ENCODE measurements at places on chromosomes 4 and X.

GRCh38 chrX:7133050-7133440, 14.5 kb upstream of the STS start:
- DNase-seq, result no peak

GRCh38 chrX:14932136-14932535, 58.9 kb downstream of the MOSPD2 start:
- no peak for DNase-seq

DNA sequence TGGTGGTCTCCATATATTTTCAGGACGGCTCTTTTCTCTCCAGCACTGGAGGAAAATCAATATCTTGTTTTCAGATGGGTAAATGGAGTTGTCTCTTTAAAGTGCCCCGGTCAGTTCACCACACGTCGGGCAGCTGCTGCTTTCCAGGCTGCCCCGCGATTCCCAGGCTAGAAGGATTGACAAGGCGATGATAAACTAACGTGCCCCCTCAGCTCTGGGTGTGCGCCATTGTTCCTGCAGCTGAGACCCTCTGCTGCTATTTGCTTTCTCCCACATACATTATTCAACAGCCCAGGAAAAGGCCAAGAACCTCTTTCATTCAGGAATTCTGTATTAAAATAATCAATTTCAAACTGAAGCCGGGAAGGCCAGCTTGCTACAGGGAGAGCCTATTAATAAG, 254.5 kb downstream of the SOX3 start:
- DNase-seq, result no peak

DNA sequence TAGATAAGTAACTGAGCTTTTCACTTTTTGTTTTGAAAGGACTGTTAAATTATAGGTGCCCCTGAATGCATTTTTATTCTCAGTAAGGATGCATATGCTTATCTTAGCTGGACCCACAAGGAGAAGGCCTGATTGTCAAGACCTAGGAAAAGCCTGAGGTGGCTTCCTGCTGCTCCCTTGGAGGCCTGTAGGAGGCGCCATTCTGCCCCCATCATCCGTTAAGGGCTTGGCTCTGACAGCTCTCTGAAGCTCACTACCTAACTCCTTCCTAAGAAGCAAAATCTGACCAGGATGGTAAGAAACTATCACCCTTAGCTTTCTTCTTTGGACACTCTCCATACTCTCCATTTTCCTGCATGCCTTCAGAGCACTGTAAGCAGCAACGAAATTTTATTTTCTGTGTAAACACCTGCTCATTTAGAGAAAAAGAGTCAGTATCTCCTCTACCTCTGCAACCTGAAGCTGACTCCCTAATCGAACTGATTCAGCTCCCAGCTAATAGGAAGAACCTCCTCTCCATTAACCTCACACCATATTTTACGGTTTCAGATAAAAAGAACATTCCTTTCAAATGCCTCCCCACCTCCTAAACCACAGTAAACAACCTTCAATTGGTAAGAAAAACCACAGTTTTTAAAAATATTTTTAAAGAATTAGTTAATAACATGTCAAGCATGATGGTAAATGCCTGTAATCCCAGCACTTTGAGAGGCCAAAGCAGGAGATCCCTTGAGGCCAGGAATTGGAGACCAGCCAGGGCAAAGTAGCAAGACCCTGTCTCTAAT, 73.4 kb upstream of the EDNRA start:
- DNase-seq, result no peak

GRCh38 chr4:176883681-176884418, 91.1 kb upstream of the VEGFC start:
- no peak for DNase-seq

- DNase-seq, result no peak
Measured at GRCh38 chr4:84031401-84031800, 467.7 kb downstream of the NKX6-1 start.

GRCh38 chrX:136168929-136169735, 21.8 kb downstream of the FHL1 start:
- DNase-seq, result no peak

DNA sequence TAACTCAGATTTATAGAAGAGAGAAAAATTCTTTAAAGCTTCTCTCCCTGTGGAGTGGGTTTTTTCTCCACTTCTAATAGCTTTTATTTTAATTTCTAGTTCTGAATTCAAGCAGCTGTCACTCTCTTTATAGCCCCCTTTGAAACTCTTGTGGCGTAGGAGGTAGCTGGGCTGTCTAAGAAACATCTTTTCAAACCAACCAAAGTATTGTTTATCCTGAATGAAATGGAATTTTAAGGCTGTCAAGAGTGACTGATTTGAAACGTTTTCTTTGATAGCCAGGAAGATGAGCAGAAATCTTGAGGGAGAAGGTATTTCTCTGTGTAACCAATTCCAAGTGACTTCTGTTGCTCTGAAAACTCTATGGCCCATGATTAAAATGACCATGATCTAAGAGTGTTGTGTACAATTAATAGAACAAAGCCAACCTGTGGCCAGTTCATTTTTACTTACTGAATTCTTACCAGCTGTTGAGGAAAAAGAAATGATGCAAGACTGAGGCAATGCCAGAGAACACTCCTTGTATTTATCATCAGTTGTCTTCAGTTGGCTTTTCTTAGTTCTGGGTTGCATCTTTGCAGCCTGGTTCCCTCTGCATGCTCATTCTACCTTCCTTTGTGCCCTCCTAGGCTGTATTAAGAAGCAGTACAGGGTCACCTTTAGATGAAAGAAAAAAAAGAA, 298.4 kb downstream of the ARHGAP10 start:
- no peak for DNase-seq

GRCh38 chr4:168519576-168519975, 22.7 kb downstream of the PALLD start:
- DNase-seq, result no peak

DNA sequence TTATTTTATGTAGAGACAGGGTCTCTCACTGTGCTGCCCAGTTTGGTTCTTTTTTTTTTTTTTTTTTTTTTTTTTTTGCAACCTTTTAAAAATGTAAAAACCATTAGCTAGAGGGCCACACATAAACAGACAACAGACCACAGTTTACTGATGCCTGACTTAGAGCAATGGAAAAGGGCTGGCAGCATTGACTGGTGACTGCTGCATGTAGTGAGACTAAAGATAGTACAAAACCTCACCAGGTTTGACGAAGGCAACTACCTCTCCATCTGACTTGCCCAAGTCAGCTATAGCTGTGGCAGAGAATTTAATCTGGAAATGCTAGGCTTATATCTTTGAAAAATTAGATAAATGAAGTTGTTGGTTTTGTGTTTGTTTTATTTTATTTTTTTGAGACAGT, 102.9 kb downstream of the RBM47 start:
- no peak for DNase-seq

GRCh38 chr4:40812386-40812785, 62.6 kb downstream of the NSUN7 start:
- DNase-seq, result no peak

DNA sequence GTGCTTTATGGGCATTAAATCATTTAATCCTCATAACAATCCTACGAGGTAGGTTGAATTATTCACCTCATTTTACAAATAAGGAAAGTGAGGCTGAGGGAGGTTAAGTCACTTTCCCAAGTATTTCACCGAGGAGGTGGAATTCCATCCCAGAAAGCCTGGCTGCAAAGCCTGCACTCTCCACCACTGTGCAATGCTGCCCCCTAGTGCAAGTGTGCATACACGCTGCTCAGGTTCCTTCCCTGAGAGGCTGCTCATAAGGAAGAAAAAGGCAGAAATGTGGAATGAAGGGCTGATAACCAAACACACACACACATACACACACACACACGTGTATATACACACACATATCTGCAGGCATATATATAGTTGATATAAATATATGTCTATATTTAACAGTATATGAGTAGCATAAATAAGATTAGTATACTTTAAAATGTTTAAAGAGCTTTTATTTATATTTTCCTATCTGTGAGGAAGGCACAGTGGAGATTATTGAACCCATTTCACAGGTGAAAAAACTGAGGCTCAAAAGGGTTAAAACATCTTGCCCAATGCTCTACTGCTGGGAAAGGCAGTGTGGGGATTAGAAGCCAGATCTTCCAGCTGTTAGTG, 714.5 kb upstream of the TENM3 start:
- DNase-seq, result no peak

GRCh38 chr4:11428231-11428898, at the start of gene HS3ST1:
Gene HS3ST1 (minus strand): TSS chr4:11428894. CDS start chr4:11400005, 28,889 bp downstream.
- no peak for DNase-seq

DNA sequence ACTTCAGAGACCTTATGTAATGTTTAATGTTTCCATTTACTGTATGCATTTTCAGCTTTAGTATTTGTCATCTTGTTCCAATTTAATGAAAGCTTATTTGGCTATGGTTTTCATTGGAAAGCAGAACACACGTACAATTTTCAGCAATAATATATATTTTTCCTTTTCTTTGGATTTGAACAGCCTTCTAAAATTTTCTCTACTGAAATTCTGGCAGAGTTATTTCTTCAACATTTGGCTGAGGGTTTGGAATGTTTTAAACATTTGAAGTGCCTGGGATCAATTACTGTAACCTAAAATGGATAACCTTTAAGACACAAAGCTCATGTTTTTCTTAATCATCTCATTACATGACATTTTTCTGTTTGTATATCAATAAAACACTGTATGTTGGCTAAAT, 156.9 kb downstream of the TENM3 start:
- no peak for DNase-seq

Data from activated T-cell treated with anti-CD3 and anti-CD28 coated beads, Interleukin-2, amount 50 U/mL, for 1 hour (primary cell).